ENCODE measurements at places on chromosomes 6 and 20. TPM values are rescaled to one million over a fixed set of nuclear protein-coding genes. Genes with fewer than 3 reads are reported as not detected.

The FOXS1 gene
- total RNA-seq = not detected

The TRDN gene
- not detected for total RNA-seq

The STX11 gene
- total RNA-seq = 9.4 TPM

The PKHD1 gene
- total RNA-seq = not detected

The FLRT3 gene
- 0.18 TPM for total RNA-seq

The IL20RA gene
- total RNA-seq = not detected

The LTA gene
- total RNA-seq = not detected

The VSX1 gene
- not detected for total RNA-seq

The DDO gene
- total RNA-seq = 0.53 TPM

- peak; percentile 60 for DNase-seq
Measured at GRCh38 chr6:157513619-157514485, 132.9 kb downstream of the ZDHHC14 start.

DNA sequence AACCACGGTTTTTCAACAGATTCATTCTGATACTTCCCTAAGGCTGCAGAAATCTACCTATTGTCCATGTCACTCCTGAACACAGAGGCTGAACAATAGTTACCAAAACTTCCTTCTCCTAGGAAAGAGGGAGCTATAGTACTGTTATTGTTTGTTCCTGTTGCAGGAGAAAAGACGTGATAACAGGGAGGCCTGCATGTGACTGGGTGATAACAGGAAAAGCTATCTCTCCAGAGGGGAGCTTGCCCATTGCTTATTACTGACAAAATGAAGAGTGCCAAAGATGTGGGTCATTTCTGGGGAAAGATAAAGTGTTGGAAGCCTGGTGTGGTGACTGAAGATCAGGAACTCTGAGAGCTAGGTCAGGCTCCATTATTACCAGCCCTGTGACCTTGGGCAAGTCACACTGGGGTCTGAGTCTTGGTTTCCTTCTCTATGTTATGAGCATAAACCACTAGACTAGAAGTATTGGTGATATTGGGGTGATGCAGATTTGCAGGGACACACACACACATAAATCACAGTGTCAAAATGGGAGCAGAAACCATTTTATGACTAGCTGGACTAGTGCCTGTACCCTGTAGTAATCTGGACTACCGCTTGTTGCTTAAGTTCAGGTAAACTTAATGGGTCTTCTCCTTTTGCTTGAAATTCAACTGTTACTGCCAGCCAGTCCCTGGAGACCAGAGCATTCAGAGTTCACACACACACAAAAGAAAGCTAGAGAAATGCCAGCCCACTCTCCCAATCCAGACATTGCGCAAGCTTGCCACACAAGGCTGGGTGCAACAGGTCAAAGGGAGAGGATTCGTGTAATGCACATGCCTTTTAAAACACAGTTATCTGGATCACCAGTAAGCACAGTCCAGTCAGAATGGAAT is 136.0 kb upstream of the CNR1 start:
- no peak for DNase-seq

- no peak for DNase-seq
Measured at GRCh38 chr6:15317934-15318902, 72.3 kb downstream of the JARID2 start.

GRCh38 chr20:16229813-16230212 is 343.4 kb downstream of the KIF16B start:
- no peak for DNase-seq

GRCh38 chr6:155047523-155047922 is 52.4 kb downstream of the TIAM2 start:
- no peak for DNase-seq

DNA sequence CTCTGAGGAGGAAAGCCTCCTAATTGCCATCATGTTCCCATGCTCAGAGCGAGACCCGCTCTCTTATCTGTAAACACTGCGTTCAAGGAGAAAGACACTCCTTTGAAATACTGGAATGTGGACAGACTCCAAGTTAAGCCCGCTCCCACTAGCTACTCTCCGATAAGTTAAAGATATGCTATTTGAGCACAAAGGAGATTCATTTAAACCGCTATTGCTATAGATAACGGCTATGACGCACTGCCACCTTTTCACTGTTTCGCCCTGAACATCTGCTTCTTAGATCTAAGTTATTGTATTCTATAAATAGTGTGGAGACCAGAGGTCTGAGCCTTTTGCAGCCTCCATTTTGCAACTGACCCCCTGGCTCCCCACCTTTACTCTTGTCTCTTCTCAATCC is 82.3 kb downstream of the GPX5 start:
- no peak for DNase-seq

DNA sequence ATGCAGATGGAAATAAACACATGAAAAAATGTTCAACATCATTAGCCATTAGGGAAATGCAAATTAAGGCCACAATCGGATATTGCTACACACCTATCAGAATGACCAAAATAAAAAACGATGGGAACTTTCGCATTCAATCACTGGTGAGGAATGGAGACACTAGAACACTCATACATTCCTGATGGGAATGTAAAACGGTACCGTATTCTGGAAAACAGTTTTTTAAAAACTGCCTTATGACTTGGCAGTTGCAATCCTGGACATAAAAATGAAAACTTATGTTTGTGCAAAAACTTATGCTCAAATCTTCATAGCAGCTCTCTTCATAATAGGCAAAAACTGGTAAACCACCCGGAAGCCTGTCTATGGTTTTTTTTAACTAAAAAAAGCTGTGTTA is 146.0 kb downstream of the CEBPB start:
- DNase-seq = no peak

- DNase-seq = no peak
Measured at GRCh38 chr6:168607272-168608112, 166.5 kb downstream of the SMOC2 start.

GRCh38 chr6:45783716-45784115 is 231.9 kb downstream of the CLIC5 start:
- DNase-seq = no peak

GRCh38 chr6:170033666-170034065 is 257.2 kb downstream of the DLL1 start:
- no peak for DNase-seq

DNA sequence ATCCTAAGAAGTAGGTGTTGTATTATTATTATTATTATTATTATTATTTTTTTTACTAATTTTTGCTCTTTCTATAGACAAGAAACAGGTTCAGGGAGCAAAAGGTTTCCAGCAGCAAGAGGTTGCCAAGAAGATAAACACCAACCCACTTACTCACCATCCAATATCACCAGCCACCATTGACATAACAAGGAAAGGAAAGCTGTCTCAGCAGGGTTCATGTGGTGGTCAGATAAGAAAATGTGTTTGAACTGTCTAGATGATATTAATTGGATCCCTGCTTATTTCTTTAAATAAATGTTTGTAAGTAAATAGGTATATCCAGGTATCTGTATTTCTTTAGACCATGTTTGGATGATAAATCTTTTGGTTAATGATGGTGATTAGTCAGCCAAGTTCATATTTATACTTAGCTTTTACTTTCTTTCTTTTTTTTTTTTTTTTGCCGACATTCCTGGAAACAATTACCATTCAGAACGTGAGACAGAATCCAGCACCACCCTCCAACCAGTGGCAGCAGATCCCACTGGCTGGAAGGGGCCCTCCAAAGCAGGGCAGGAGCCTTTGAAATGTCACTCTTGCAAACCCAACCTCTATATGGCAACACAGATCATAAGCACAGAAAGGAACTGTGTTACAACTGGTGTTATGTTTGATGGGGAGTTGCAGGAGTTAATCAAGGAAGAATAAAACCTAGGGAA is 139.2 kb upstream of the ECI2 start:
- DNase-seq = peak; percentile 76

- no peak for DNase-seq
Measured at GRCh38 chr6:159267165-159267564, 98.0 kb downstream of the FNDC1 start.

GRCh38 chr20:49747707-49748524 is 34.2 kb upstream of the B4GALT5 start:
- peak; percentile 27 for DNase-seq

- no peak for DNase-seq
Measured at GRCh38 chr6:153083869-153084268, 47.2 kb downstream of the RGS17 start.

DNA sequence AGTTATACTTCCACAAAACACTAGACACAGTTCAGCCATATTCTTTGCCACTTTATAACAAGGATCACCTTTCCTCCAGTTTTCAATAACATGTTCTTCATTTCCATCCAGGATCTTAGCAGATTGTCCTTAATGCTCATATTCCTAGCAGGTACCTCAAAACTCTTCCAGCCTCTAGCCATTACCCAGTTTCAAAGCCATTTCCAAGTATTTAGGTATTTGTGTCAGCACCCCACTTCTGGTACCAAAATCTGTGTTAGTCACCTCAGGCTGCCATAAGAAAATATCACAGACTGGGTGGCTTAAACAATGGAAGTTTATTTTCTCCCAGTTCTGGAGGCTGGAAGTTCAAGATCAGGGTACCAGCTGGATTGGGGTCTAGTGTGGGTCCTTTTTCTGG is 23.2 kb upstream of the SLC22A23 start:
- DNase-seq = no peak

DNA sequence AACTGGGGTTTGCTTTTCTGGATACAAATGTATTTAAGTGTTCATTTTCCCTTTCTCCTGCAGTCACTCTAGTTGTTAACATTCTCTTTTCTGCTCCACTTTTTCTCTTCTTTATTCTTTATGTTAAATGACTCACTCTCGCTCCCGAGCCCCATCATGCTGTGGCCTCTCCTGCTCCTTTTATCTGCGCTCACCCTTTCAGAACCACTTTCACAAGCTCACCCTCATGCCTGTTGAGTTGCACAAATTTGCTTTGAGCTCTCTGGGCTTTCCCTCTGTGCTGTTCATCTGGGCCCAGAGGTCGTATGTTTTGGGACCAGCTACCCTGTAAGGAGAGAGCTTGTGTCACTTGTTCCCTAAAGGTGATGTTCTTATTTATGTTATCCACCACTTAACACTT is 98.1 kb upstream of the ASCC3 start:
- DNase-seq = no peak

- no peak for DNase-seq
Measured at GRCh38 chr6:116073765-116074440, 13.2 kb upstream of the FRK start.

GRCh38 chr6:63634630-63635029 is 972 bp upstream of the PHF3 start:
- no peak for DNase-seq
